T47D (cell line): ENCODE measurements at places on chromosomes 1 and 21.

DNA sequence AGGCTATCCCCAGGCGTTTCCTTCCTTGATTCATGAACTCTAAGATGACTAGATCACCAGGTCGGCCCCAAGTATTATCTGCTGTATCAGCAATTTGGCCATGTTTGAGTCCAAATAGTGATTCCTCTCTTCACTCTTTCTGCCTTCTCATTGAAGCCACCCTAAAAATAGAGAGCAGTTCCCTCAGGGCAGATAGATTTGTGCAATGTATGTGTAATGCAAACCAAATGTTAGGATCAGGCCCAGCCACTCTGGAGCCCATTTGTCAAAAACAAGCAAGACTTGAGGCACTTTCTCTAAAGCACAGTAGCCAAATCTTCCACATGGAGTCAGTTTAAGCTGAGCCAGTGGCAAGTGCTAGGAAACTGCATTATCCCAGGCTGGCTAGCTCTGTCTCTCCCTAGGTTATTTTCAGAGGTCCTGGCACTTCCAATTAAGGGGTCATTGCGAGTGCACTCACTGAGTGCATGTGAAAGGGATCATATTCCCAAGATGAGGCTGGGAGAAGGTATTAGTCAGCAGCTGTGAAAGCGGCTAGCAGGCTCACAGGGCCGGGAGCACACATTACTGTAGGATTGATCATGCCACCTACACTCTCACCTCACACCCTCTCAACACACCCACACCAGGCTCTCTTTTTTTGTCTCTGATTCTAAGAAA, 97.9 kb upstream of the RAB3GAP2 start:
- DNase-seq: peak; percentile 38

DNA sequence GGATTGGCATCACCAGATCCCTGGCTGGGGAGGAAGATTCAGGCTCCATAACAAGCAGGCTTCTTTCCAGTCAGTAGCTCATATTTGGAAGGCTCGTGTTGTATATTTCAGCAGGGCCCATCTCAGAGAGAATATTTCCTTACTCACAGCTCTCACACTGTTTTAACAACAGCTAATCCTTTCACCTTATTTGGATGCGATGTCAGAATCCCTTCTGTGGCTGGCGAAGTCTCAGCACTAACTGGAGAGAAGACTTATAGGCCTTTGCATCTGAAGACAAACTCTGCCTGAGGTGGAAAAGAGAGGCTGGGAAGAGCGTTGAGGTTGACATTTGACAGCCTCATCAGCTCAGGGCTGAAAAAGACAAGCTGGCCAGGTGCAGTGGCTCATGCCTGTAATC, 47.2 kb upstream of the CAPZB start:
- no peak for DNase-seq

DNA sequence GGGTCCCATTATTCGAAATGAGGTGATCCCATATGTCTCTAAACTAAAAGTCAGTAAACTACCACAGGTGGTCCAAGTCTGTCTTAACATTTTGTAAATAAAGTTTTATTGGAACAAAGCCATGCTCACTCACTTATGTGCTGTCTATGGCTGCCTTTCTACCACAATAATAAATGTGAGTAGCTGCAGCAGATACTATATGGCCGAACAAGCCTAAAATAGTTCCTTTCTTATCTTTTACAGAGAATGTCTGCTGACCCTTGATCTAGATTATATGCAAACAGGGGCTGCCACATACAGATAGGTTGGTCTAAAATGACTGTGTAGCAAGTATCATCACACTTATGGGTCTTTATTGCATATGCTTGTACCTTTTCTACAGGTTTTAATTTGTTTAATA, 140.0 kb downstream of the VAV3 start:
- no peak for DNase-seq

GRCh38 chr1:184958554-184959353, 15.6 kb downstream of the NIBAN1 start:
- DNase-seq: no peak

DNA sequence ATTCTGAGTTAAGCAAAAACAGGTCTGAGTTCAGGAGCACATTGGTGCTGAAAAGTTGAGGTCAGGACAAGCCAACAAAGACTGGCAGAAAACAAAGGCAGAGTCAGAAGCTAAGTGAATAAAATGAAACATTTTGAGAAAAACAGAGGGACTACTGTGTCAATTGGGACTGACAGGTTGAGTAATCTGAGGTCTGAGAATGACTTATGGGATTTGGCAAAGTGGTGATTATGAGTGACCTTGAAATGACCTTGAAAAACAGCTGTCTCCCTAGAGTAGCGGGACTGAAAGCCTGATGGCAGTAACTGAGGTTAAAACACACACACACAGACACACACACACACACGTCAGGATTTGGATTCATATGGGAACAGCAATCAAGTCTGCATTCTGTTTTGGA, 8.8 kb upstream of the COG2 start:
- DNase-seq: no peak

DNA sequence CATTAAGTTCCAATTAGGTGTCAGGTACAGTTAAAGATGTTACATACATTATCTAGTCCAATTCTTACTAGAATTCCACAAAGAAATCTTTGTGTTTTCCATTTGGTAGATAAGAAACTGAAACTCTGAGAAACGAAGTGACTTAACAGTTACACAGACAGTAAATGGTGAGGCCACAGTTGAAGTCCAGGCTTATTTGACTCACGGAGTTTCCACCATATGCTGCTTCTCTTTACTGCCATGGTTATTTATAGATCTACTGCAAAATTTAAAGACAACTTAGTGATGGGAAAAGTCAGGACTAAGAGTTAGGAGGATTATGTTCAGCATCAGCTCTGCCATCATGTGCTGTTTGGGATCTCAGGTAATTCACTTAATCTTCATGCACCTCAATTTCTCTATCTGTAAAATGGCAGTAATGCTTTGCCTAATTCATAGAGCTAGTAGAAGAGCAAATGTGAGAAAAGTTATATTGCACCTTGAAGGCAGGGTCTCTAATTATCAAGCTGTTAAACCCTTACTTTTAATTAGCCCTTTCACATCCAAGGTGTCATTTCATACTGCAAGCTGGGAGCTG, 26.2 kb upstream of the SAMSN1 start:
- no peak for DNase-seq

DNA sequence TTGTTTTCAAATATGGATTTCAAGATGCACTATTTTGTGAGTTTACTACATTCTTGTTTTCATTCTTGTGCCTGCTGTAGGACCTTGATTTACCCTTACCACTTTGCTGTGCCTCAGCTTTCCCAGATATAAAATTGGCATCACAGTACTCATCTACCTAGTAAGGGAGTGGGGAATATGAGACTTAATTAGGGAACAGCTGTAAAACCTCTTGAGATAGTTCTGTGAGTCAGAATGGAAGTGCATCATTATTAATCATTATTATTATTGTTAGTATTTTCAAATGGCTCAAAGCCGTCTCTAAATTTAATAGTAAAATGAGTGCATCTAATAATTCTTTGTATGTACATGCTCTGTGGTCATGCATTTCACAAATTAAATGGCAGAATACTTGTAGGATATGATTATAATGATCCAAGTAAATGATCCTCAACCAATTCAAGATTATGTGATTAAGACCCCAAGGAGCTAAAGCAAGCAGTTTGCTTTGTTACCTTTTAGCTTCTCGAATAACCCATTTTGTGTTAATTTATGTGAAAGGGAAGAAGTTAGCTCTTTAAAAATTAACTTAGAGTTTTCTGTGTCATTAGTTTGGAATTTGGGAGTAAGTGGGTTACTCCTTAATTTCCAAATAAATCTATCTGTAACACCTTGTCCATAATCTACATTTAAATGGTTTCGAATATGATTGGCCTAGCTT, 155.4 kb downstream of the NFIA start:
- no peak for DNase-seq

DNA sequence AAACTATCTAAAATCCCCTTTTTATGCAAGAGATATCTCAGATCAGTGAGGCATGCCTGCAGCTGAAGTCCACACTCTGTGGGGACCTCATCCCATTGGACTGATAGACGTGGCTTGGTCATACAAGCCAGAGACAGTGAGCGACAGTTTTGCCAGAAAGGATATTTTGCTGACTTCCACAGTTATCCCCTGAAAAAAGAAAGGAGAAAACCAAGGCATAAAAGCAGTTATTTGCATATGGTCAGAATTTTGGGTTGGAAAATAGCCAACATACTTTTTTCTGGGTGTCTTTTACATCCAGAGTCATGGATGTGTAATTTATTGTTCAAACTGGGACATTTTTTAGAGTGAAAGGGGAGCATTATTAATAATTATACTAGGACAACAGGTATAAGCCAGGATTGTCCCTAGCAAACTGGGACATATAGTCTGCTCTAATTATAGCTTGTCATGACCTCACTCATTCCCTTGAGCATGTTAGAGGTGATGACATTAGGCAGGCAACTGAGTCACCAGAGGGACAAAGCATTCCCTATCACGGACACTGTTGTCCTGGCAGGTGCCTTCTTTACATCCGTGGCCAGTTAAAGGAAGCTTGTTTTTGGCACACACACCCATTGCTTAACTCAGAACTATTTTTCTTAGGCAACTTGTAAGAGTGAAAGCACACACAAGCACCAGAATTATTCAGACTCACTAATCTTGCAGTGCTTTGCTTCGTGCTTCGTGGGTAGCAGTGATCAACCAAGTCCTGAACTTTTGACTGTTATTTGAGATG, 65.5 kb downstream of the PRRX1 start:
- no peak for DNase-seq
